Stimulated activated CD8-positive, alpha-beta memory T cell treated with anti-CD3 and anti-CD28 coated beads, Interleukin-4, amount 100 ng/mL, for 4 hours (primary cell): ENCODE measurements at places on chromosomes 5 and 9.

DNA sequence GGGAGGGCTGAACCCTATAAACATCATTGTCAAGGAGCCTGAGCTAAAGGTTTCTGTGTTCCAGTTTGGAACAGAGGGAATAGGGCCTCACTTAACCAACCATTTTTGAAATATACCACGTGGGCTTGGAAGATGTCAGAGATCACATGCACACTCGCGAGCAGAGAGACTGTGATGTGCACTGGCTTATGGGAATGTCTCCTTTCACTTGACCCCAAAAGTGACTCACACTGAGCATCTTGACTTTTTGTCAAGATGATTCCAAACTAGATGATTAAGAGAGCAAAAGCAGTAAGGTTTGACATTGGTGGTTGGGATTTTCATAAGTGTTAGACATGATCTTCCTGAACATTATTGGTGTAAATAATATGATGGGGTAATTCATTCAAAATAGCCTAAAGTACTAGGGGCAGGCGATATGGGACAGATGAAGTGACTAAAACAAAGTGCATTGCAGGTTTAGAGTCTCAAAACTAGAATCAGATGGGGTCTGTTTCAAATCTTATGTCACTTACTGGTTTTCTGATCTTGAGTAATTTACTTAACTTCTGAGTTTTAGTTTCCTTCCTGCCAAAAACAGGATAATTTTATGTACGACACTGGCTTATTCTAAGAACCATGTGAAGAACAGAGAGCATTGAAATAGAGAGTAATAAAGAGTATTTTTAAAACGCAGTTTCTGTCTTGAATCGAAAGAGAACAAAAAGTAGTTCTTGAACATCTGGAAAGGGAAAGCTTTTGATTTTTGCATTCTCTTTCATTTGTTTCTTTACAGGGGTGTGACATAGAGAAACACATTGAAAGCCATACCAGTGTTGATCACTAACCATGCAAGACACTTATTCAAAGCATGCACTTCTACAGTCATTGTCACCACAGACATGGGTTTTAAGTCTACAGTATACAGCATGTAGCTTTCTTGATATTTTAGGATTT lies 383.0 kb downstream of the DIRAS2 start:
- no peak for DNase-seq

DNA sequence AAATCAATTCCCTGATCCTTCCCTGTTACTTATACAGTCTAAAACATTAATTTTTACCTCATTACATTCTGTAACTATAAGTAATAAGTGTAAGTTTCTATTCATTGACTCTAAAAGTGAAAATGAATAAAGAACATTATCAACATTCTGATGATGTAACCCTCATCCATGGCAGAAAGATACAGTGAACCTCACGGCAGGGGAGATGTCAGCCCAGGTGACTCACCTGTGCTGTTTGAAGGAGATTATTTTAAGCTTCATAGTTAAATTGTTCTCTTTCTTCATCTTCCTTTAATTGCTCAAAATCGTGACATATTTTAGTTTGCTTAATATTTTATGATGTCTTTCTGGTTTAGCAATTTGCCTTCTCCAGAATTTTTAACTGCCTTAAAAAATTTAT lies 268.1 kb downstream of the FSTL4 start:
- no peak for DNase-seq

DNA sequence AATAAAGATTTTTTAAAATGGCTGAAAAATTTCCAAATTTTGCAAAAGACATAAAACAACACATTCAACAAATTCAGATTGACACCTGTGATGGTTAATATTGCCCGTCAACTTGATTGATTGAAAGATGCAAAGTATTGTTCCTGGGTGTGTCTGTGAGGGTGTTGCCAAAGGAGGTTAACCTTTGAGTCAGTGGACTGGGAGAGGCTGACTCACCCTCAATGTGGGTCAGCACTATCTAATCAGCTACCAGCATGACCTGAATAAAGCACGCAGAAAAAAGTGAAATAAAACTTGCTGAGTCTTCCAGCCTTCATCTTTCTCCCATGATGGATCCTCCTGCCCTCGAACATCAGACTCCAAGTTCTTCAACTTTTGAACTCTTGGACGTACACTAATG lies 868.0 kb upstream of the CTNND2 start:
- no peak for DNase-seq

GRCh38 chr9:98284754-98285153 lies 29.3 kb upstream of the TBC1D2 start:
- no peak for DNase-seq

GRCh38 chr9:104092875-104093600 lies 1.1 kb upstream of the SMC2 start:
- no peak for DNase-seq

- DNase-seq: no peak
These were observed 1609.7 kb upstream of the CDH9 start for GRCh38 chr5:28648108-28648507.

GRCh38 chr9:101022704-101023103 lies 5.8 kb upstream of the PLPPR1 start:
- DNase-seq: no peak

DNA sequence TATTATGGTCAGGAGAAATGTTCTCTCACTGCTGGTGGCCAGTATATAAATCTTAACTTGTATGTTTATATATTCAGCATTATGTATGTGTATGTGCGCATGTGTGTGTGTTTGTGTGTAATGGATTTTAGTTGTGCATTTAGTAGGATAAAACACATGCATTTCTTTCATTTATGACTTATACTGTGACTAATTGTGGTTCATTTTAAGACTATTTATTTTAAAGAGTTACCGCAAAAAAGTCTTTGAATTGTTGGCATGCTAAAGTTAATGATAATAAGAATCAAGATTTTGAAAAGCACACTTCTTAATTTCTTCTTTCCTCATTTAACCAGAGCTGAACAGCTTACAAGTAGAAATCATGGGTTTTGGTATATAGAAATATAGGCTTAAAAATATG lies 60.9 kb downstream of the RAI14 start:
- DNase-seq: no peak

GRCh38 chr5:94376672-94377345 lies 241.6 kb downstream of the KIAA0825 start:
- no peak for DNase-seq

DNA sequence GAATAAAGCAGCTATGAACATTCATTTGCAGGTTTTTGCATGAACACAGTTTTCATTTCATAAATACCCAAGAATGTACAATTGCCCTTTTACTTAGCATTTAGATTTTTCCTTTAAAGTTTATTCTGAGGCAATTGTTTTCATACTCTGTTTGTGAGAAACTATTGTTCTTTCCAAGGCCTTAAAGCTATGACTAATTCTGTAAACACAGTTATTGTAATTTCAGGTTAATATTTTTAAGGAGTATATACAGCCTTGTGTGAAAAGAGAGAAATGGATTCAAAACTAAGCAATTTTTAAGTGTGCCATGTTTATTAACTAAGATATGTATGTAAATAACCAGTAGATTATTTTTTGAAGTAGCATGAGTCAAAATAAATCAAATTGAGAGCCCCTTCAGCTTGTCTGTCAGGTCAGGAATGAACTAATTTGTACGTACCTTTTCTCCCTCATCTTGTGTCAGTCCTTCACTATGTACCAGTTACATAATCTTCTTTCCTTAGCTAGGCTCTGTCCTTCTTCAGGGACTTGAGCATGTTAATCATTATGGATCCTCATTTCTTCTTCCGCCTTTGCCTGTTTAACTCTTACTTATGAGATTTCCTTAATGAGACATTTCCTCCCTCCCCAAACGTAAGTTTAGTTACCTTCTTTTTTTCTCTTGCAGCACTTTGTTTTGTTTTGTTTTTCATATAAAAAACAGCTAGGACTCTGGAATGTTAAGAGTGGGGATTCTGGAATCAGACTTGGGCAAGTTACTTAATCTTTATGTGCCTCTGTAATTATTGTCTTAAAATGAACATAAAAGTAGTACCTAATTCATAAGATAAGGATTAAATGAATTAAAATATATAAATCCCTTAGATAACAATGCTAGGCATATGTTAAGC lies 63.6 kb downstream of the NIPBL start:
- DNase-seq: no peak

DNA sequence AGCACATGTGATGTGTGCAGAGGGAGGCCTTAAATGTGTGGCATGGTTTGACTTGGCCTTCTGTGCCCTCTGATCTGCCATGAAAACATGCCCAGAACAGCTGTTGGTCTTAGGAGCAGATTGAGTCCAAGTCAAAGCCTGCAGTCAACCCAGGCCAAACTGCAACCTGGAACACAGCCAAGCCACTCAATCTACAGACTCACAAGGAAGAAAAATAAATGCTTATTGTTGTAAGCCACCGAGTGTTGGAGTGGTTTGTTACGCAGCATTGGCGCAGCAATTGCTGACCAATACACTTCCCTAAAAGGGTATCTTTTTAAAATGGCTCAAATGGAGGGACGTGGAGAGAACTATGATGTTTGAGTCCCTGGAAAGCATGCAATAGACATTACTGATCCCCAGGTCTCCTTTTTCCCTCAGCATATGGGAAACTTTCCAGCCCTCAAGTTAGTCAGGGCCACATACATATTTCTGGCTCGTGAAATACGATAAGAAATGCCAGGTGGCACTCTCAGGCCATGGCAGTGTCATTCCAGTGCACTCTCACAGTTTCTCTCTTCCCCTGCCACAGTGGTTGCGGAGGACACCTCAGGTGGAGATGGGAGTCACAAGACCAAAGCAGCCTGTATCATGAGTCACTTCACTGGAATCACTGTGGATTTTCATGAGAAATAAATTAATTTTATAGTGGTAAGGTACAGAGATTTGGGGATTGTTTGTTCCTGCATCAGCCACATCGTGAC lies 168.0 kb upstream of the ZNF618 start:
- no peak for DNase-seq

DNA sequence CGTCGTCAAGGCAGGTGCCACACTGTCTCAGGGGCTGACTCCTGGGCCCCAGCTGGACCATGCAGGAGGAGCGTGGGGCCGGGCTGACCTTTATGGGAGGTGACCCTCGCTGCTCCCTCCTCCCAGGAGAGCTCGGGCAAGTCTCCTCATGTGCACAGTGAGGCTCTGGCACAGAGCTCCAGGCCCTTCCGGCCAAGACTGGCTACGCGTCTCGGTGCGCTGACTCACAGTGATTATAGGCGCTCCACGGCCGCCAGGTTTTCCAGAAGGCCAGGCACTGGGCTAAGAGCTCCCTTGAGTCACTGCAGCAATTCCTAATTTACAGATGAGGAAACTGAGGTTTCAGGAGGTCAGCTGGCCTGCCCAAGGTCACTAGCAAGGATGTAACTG lies 47.4 kb downstream of the VAV2 start:
- no peak for DNase-seq

- no peak for DNase-seq
These were observed 20.3 kb downstream of the LMX1B start for GRCh38 chr9:126633881-126634558.

GRCh38 chr5:37849641-37850040 lies 9.8 kb upstream of the GDNF start:
- no peak for DNase-seq

- no peak for DNase-seq
These were observed 248.7 kb upstream of the RGMB start for GRCh38 chr5:98524773-98525172.

GRCh38 chr5:137649228-137649935 lies 86.5 kb downstream of the KLHL3 start:
- DNase-seq: no peak

DNA sequence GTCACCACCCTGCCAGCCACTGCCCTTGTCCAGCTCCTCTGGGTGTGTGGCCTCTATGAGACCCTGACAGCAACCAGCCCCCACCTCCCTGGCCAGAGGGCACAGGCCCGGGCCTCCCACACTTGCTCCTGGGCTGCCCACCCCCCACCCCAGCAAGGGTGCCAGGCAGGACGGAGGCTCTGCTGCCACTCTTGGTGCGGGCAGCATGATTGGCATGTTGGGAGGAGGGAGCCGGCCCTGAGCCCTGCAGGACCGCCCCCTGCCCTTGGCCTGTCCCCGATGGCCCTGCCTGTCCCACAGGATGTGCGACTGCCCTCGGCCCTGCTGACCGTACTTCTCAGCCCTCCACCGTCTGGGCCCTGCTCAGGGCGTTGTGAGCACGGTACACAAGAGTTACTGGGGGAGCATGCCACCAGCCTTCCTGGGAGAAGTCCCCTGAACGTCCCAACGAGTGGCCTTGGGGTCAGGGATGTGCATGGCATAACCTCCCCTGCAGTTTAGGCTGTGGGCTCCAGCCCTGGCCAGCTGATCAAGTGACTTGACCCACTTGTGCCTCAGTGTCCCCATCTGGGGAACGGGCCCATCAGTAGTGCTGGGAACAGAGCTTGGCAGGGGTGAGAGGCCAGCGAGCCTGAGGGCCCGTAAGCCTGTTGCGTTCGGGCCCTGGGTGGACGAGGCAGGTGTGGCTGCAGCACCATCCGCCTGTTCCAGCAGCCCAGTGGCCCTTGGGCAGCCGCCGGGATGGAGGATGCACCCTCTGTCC lies 16.0 kb downstream of the GPSM1 start:
- DNase-seq: no peak

GRCh38 chr5:102278231-102278630 lies 17.9 kb downstream of the SLCO4C1 start:
- DNase-seq: no peak

GRCh38 chr5:56900858-56901578 lies 8.4 kb upstream of the SETD9 start:
- no peak for DNase-seq

GRCh38 chr9:109331353-109331752 lies 10.5 kb upstream of the EPB41L4B start:
- no peak for DNase-seq

- DNase-seq: no peak
These were observed 17.4 kb downstream of the UBTD2 start for GRCh38 chr5:172266071-172266675.

GRCh38 chr5:51599587-51599986 lies 216.3 kb downstream of the ISL1 start:
- no peak for DNase-seq

DNA sequence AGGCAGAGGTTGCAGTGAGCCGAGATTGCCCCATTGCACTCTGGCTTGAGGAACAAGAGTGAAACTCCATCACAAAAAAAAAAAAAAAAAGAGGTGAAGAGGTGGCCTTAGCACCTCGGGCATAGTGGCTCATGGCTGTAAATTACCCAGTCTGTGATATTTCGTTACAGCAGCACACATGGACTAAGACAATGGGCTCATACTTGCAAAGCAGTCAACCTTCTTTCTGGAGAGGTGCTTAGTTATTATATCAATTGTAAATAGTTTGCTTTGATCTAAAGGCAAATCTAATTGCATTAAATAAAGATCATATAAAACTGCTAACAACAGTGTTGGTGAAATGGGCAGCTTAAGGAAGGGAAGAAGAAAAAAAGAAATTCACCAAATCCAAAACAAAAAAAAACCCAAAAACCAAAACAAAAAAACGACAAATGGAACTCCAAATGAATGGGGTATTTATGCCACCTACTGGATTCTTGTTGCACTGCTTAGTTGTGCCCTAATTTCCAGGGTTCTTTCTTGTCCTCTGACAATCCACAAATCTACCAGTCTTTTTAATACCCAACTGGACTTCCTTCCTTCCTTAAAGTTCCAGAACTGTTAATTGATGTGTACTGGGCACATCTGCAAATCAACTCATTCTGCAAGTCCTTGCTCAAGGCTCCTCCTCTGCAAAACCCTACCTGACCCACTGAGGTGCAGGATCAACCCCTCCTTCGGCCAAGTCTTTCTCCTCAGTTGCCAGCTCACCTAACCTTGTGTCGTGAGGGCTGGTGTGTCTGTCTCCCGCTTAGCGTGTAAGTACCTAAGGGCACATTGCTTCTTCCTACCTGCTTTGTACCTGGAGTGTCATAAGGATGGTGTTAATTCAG lies 35.0 kb upstream of the DMRT1 start:
- no peak for DNase-seq
